Transverse colon (tissue), 4 donors: ENCODE measurements at places on chromosomes 13 and 19.

DNA sequence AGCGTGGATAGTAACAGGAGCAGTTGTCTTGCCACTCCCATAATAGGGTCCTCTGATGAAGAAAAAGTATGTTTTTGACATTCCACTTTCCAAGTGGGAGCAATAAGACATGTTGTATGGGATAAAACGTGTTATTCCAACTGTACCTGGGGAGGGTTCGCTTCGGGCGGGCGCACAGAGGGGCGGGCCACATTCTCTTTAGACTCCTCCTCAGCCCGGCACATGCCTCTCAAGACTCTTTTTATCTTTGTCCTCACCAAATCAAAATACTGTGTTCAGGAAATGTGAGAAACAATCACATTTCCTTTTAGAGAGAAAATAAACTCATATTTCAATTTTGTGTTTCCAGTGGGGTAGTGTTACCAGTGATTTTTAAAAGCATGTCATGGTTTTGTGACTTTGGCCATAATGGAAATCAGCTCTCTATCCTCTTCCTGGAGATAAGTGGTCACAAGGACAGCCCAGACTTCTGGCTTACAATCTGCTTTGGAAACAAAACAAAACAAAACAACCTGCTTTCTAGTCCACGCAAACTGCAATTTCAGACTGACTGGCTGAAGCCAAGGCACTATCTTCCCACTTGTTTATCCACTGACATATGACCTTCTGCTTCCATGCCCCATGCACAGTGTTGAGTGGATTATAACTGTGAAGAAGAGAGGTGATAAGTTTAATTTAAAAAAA lies 276.1 kb downstream of the NALCN start:
- H3K27me3 ChIP-seq = peaks cover 13% of the 10 kb centered on the region
- no peak overlapping the region for H3K4me3 ChIP-seq
- no peaks in the 10 kb centered on the region for H3K36me3 ChIP-seq
- H3K4me1 ChIP-seq = no peaks in the 10 kb centered on the region
- H3K27ac ChIP-seq = no peak overlapping the region

DNA sequence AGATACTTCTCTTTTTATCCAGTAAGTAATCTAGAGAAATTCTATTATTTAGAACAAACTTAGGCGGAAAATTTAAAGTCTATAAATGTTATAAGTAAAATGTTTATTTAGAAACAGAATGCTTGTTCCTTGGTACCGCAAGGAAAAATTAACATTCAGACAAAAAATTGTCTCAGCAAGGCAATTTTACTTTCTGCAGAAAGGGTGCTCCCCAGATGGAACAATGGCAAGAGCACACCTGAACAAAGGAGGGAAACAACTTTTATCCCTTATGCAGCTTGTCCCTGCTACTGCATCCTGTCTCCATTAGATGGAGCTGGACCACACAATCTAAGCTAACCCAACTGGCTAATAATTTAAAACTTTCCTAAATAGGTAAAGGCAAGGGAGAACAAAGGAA lies 6.5 kb upstream of the ZNF708 start:
- no peak for DNase-seq
- no peaks in the 10 kb centered on the region for H3K4me1 ChIP-seq
- no peak overlapping the region for H3K4me3 ChIP-seq
- no peaks in the 10 kb centered on the region for H3K36me3 ChIP-seq

DNA sequence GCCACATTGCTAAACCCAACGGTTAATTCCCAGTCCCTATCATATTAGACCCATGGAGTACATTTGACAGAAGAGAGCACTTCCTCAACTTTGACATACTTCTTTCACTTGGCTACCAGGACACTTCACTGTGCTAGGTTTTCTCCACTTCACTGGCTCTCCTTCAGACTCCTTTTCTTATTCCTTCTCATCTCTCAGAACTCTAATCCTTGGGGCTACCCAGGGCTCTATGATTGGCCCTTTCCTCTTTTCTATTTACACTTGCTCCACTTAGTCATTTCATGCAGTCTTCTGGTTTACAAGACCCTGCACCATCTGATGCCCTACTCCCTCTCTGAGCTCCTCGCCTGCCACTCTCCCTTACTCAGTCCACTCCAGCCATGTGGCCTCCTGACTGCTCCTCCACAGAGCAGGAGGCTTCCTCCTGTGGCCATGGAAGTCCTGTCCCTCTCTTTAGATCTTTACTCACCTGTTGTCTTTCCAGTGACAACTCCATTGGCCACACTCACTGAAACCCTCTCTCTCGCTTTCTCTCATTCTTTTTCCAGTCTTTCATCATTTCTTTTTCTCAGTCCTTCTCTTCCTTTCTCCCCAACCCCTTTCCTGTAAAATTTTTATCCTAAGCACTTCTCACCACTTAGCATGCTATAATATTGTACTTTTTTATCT lies 90.4 kb downstream of the TBC1D4 start:
- no peaks in the 10 kb centered on the region for H3K4me1 ChIP-seq
- no peaks in the 10 kb centered on the region for H3K27me3 ChIP-seq
- H3K27ac ChIP-seq = no peak overlapping the region
- no peaks in the 10 kb centered on the region for H3K36me3 ChIP-seq

DNA sequence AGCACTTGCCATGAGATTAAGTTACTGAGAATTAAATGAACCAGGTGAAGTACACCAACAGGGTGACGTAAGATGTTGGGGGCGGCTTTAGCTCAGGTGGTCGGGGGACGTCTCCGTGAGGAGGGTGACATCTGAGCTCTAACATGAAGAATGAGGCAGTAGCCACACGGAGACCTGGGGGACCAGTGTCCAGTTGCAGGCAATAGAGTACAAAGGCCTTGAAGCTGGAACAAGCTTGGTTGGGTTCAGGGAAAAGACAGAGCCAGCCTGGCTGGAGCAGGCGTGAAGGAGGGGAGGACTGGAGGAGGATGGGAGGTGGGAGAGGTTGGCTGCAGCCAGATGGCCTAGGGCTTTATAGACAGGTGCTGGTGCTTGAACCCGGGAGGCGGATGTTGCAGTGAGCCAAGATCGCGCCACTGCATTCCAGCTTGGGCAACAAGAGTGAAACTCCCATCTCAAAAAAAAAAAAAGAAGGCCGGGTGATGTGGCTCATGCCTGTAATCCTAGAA lies 1.6 kb downstream of the SPINT2 start:
- H3K27me3 ChIP-seq = no peaks in the 10 kb centered on the region
- no peak overlapping the region for H3K4me3 ChIP-seq
- no peak for DNase-seq
- H3K27ac ChIP-seq = peak overlapping the region; percentile 92
- H3K36me3 ChIP-seq = no peaks in the 10 kb centered on the region

DNA sequence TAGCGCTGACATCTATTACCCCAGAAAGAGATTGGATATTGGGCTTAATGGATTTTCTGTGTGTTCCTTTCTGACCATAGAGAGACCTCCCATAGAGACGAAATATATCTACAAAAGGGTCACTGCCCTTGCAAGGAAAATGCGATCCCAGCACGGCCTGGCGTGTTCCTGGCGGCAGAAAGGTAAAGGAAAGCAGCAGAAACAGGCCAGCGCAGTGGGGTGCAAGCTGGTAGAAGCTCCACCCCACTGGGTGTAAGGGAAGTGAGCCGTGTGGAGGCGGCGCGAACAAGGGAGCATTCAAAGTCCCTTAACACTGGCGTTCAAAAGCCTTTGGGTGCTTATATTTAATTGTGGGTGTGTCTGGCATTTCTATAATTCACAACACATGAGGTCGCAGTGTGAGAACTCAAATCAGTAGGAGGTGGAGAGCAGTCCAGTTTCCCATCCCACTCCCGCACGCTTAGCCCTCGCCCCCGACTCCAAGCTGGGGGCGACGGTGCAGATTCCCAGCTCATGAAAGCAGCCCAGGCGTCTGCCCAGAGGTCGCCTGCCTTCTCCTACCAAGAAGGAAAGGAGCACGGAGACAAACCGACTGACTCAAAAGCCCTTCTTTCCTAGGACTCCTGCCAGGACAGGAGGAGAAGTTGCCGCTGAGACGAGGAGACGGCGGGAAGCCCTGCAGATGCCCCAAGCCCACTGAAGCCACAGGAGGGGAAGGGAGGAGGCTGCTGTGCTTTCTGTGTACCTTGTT lies 478.4 kb downstream of the FOXO1 start:
- H3K4me1 ChIP-seq = peaks cover 15% of the 10 kb centered on the region
- H3K27ac ChIP-seq = peak overlapping the region; percentile 78
- H3K4me3 ChIP-seq = no peak overlapping the region
- H3K27me3 ChIP-seq = no peaks in the 10 kb centered on the region
